ENCODE measurements at places on chromosomes 11 and 22.

DNA sequence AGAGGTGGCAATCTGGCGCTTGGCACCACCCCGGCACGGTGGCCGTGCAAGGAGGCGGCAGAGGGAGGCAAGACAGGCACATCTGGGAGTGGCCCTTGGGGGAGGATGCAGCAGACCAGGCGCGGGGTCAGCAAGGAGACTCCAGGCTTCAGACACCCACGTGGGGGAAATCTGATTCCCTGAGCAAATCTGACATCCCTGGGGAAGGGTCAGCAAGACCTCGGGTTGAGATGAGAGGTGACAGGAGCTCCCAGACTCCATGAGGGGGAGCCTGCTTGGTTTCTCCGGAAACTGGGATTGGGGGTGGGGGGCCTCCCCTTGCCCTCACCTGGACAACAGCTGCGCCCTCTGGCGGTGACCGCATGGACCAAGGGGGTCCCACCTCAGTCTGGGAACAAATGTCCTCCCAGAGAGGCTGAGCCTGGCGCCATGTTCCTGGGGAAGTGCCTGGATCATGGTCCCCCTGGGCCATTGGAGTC is 4.0 kb upstream of the RCOR2 start:
- DNase-seq = no peak

GRCh38 chr22:20565079-20565734 is 57.8 kb downstream of the MED15 start:
- no peak for DNase-seq

- DNase-seq = no peak
These were observed 33.2 kb downstream of the OTOG start for GRCh38 chr11:17580271-17580670.

- DNase-seq = no peak
These were observed 631 bp downstream of the PHF21A start for GRCh38 chr11:46120346-46121300.

DNA sequence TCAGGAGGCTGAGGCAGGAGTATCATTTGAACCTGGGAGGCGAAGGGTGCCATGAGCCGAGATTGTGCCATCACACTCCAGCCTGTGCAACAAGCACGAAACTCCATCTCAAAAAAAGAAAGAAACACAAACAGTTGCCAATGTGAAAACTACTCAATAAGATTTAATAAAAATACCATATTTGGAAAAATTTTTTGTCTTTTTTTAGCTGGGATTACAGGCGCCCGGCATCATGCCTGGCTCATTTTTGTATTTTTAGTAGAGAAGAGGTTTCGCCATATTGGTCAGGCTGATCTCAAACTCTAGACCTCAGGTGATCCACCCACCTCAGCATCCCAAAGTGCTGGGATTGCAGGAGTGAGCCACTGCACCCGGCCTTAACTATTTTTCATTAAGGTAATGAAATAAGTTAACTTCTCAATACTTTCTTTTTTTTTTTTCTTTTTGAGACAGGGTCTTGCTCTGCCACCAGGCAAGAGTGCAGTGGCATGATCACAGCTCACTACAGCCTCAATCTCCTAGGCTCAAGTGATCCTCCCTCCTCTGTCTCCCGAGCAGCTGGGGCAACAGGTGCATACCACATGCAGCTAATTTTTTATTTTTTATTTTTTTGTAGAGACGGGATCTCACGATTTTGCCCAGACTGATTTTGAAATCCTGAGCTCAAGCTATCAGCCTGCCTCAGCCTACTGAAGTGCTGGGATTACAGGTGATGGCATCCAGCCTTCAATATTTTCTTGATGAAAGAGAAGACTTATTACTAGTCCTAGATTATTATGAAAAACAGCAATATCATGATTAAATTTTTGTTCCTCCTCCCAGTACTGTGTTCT is 4746.2 kb upstream of the OR11H1 start:
- DNase-seq = no peak

DNA sequence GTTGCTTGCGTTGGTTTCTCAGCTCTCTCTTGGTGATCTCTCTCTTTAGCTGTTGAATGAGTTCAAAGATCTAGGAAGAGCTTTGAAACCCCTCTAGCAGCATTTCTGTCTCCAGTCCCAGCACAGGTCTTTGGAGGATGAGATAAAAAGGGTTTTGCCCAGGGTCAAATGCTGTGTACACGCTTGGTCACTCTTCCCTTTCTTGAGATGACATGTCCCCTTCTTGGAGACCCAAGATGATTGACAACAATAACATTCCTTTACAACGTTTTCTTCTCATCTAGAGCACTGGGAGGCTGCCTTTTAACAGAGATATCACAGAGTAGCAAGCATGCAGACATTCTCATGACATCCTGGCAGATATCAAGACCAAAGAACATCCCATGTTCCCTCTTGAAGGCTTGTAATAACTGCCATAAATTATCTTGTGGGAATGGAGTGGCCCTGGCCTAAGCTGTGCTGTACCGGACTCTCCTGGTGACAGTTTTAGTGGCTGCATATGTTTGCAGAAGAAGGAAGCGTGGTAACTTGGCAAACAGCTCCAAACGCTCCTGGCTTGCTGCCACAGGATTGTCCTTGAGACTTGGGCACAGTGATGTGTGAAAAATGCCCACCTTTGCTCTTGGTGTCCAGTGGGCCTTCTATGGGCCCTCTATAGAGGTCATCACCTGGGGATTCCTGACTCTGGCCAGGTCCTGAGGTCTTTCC is 107.8 kb downstream of the PTPRJ start:
- DNase-seq = no peak

GRCh38 chr11:64251016-64251752 is at the start of gene PLCB3:
Gene PLCB3, plus strand, starts transcription at chr11:64251530. Its CDS starts 120 bp downstream, at chr11:64251650.
- no peak for DNase-seq

DNA sequence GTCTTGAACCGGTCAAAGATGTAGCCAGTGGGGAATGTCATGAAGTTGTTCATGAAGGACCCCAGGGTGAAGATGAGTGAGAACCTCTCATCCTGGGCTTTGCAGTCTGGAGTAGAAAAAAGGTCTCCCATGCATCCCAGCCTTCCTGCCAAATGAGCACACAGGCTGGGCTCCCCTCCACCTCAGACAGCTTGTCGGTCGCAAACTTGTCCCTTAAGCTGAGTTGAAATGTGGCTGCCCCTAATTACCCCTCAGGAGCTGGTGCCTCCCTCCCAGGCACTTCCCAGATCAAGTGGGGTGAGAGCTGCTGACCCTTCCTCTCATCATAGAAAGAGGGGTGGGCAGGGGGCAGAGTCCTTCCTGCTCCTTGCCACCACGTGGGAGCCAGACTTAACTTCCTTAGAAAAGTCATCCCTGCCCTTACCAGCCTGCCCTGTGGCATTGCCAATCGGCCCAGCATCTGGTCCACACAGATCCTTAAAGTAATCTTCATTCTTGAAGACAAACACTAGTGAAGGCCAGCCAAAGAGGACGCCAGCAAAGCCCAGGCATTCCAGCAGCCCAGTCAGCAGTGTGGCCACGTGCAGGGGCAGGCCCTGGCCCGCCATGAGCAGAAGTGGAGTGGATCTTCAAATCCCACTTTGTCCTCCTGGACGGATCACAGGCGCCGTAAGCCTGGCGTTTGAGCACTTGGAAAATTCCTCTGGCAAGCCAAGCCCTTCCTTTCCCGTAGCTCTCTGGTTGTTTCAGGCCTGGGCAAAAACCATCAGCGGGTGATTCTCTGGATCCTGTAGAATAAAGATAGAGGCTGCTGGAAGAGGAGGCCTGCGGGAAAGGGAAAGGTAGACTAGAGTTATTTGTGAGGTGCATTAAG is 1.1 kb downstream of the SLC43A3 start:
- DNase-seq = no peak

GRCh38 chr11:2743427-2744110 is 43.8 kb upstream of the KCNQ1OT1 start:
- no peak for DNase-seq

GRCh38 chr11:124807201-124807600 is 7.0 kb upstream of the MSANTD2 start:
- no peak for DNase-seq

DNA sequence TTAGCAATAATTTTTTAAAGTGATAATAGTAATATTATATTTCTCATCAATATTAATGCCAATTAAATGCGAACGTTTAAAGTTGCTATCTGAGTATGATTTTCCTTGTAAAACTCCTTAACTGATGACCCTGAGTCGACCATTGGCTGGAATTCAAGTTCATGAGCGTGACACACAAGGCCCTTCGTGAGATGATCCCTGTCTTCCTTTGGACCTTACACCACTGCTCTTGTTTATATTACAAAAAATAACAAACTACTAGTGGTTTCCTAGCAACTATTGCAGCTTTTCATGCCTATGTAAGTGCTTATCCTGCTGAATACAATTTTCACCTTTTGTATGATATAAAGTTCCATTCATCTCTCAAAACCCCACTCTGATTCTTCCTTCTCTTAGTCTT is 752.9 kb downstream of the CNTN5 start:
- DNase-seq = no peak

DNA sequence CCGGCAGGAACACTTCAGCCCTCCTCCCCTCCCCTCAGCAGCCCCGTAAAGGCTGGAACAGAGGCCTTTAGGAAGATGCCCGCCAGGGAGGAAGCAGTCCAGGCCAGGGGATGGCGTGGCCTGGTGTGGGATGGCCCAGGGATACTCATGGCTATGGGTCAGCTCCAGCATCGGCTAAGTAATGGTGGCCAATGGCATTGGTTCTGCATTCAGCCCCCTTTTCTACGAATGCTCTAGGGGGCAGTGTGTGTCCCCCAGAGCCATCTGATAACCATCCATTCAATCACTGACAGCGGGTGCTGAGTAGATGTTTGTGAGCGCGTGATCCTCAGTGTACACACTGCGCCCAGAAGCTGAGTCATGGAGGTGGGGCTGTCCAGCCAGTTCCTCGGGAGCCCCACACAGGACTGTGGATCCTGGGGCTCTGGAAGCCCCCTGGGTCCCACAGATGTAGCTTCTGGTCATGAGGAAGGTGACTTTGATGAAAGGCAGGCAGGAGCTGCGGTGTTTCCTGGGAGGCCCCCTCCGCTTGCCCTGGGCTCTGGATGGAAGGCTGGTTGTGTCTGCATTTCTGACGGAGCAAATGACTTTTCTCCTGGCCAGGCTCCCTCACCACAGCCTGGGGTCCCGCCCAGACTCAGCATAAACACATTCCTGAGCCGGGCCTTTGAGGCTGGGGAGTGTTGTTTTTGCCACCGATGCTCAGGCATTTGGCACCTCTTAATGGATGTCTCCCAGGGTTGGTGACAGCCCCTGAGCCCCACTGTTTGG is 46.5 kb downstream of the FBLN1 start:
- no peak for DNase-seq

- DNase-seq = no peak
These were observed 8.1 kb upstream of the UCP2 start for GRCh38 chr11:73990730-73991129.

DNA sequence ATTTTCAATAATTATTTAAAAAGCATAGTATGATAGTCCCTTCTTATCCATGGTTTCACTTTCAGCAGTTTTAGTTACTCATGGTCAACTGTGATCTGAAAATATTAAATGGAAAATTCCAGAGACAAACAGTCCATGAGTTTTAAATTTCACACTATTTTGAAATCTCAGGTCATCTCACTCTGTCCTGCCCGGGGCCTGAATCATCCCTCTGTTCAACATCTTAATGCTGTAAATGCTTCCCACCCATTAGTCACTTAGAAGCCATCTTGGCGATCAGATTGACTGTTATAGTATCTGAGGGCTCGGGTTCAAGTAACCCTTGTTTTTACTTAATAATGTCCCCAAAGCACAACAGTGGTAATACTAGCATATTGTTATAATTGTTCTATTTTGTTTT is 1509.3 kb downstream of the FAM181B start:
- DNase-seq = no peak

DNA sequence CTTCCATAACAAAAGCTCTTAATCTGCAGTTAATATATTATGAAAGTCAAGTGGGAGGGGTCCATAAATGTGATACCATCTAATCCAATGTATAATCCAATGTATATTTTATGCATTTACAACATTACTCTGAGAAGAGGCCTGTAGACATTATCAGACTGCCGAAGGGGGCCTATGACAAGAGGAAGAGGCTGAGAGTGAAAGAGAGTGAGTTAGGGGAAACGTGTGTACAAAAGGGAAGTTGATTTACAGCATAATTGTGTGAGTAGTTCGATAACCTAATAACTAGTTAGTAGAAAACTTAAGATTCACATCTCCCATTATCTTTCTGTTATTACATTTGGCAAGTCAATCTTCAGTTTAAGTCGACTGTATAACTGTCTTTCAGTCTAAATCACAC is 86.6 kb downstream of the DDX10 start:
- no peak for DNase-seq

DNA sequence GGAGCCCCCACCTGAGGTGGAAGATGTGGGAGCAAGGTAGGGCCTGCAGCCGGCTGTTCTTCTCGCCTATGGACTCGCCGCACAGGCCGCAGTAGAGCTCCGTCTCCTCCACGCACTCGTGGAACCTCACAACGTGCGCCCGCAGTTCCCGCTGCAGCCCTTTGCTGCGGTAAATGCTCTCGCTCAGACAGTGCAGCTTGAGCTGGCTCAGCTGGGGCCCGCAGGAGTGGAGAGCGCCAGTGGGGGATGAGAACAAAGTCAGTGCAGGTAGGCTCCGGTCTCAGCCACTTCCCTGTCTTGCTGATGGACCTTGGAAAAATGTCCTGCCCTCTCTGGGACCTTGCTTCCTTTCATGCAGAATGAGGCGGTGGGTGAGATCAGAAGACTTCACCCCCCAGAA is 10.2 kb downstream of the RAPSN start:
- DNase-seq = no peak

GRCh38 chr11:19060629-19061028 is at the start of gene MRGPRX2:
Gene MRGPRX2, minus strand, starts transcription at chr11:19060717. Its CDS starts 4,315 bp downstream, at chr11:19056402.
- DNase-seq = no peak

- DNase-seq = no peak
These were observed 224.8 kb upstream of the ZBED5 start for GRCh38 chr11:11082646-11083045.

DNA sequence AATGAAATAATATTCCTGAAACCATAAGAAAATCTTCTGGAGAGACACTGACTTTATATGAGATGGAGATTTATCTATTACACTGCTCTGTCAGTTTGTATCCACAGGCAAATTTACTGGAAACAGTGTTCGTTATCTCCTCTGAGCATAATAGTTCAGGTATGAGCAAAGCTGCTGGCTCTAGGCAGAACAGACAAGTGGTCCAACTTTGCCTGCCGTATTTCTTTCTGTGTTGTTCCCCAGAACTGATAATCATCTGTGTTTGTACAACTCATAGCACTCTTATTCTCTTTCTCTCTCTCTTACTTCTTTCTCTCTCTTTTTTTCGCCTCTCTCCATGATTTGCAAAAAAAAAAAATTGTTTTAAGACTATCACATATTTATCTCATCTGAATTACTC is 623.8 kb upstream of the CHORDC1 start:
- no peak for DNase-seq

- no peak for DNase-seq
These were observed 20.5 kb downstream of the COA4 start for GRCh38 chr11:73856031-73856567.

DNA sequence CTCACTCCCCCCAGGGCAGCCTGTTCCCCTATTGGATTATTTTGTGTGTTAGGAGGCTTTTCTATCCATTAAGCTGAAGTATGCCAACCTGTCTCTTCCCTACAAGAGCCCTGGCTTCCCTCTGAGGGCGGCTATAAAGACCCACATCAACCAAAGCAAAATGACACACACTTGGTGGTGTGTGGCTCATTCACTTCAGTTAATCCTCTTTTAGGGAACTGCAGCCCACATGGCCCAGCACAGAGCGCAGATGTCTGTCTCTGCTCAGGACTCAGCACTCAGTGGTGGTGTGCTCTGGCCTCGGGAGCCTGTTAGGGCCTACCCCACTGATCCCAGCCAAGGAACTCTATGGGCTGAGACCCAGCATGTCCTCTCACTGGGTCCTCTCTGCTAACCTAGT is 32.2 kb upstream of the LRRC10B start:
- no peak for DNase-seq

GRCh38 chr11:112162761-112163546 is 940 bp downstream of the IL18 start:
- DNase-seq = no peak

Data from activated CD4-positive, alpha-beta T cell treated with anti-CD3 and anti-CD28 coated beads for 24 hours (primary cell).